ENCODE measurements at places on chromosomes 7 and 10.
A peak's percentile ranks its signal among the peaks of the same experiment; 100 is the strongest.

DNA sequence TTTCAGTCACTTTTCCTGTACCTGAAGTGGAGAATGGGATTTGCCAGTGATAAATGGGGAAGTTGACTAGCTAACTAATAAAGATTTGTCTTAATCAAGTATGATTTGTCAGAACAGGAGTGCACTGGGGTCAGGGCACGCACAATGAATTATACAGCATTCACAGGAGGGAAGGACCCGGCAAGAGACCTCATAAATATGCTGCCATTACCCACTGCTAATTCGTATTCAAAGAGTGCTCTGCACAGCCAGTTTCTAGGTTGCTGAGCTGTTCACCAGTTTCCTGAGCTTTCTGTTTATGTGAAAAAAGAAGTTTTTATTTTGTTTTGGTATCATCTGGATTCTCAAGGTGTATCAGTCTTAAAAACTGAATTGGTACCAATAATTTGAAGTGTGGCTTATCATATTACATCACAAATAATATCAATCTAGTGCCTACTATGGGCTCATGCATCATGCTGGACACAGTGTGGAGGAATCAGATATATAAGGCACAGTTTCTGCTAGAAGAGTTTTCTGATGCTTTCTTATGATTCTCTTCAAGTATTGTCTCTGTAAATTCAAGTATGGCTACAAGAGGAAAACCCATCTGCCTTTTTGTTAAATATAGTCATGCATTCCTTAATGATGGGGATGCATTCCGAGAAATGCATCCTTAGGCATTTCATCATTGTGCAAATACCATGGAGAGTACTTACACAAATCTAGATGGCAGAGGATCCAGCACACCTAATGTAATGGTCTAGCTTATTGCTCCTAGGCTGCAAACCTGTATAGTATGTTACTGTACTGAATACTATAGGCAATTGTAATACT lies 202.2 kb downstream of the VTI1A start:
- DNase-seq: peak; percentile 64

DNA sequence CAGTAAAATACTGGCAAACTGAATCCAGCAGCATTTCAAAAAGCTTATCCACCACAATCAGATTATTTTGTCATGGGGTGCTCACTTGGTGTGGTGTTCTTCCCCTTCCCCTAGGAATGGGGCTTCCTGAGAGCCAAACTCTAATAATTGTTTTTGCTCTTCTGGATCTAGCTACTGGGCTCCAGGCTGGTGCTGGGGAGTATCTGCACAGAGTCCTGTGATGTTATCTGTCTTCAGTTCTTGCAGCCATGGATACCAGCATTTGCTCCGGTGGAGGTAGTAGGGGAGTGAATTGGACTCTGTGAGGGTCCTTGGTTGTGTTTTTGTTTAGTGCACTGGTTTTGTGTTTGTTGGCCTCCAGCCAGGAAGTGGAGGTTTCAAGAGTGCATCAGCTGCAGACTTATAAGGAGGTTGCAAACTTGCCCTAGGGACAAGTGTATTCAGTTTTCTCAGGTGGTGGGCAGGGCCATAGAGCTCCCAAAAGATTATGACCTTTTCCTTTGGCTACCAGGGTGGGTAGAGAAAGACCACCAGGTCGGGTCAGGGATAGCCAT lies 308.5 kb upstream of the MAGI2 start:
- no peak for DNase-seq

DNA sequence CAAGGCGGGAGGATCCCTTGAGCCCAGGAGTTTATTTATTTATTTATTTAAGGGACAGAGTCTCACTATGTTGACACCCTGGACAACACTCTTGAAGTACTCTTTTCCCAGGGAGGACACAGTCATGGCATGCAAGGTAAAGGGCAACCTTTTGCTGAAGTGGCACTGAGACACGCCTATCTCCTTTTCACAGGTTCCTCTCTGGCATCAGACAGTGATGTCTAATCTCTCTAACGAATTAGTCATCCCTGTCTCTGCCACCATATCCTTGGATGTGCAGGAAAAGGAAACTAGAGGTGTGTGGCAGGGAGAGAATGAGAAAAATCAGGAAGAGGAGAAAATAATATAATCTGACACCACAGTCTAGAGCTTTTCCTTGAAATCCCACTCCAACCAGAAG lies 19.5 kb downstream of the CPVL start:
- no peak for DNase-seq

DNA sequence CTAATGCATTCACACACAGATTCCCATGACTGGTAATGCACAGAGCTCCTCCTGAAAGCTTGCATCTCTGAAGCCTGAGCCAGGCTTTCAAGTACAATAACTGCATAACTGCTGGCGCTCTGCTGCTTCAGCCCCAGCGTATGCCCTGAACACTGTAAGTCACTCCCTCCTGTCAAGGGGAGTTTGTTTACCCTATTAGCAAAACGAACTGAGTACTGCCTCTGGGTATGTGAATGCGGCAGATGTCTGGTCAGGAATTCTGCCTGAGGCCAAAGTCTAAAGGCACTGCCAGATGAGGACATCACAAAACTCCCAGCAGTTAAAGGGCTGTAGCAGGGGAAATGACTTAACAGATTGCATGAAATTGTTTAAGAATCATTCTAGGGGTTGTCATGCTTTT lies 97.7 kb downstream of the NRCAM start:
- peak; percentile 91 for DNase-seq

- DNase-seq: no peak
Measured at GRCh38 chr10:125747417-125747816, 27.9 kb downstream of the EDRF1 start.

DNA sequence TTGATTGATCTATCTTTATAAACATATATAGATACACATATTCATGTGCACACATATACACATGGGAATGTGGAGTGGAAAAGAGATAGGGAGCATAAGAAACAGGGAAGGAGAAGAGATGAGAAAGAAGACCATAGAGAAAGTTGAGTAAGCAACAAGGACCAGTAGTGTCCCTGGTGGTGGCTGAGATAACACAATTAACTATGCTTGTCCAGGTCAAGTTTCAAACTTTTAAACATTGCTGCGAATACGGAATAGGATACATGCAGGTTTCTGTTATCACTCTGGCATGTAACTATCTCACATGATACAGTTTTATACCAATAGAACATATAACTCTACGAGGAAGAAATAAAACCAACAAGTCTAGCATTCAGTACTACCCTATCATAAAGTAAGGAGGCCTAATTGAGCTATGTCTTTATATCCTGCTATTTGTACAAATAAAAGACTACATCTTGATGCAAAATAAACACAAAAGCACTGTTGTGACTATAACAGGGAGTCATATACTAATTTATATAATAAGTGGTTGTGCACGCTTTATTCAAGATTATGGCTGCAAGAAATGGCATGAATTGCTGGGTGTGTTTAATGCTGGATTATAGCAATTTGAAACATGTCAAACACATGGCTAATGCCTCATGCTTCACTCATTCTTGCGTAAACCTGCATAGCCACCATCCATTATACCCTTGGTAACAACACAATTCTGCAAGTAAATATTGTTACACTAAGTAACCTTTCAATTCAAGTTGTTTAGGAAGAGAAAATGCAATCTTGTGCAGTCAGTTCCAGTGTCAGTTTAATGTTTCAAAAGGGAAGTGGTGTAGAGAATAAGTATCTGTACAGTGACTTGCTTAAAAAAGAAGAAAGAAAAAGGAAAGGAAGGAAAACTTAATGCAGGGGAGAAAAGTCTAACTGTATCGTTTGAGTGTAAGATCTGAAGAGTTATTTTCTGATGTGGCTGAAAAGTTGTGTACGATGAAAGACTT lies 8.2 kb downstream of the FOXP2 start:
- DNase-seq: peak; percentile 26

DNA sequence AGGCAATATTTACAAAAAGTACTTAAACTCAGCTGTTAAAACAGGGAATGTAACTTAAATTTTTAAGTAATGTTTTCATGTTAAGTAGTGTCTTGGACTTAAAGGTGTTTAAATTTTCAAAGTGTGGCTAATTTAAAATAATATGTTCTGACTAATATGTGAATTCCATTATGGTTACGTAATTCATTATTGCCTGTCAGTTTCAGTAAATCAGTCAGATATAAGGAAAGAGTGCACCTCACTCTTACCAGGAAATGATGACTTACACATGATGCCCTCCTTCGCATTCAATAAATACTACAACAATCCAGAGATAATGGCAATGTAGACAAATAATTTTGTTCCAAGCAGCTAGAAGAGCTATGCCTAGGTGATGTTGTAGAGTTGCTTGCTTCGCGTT lies 69.0 kb upstream of the WNT16 start:
- peak; percentile 34 for DNase-seq

- DNase-seq: no peak
Measured at GRCh38 chr10:117983961-117984360, 62.8 kb downstream of the RAB11FIP2 start.

GRCh38 chr10:60425392-60426110 lies 35.9 kb upstream of the ANK3 start:
- peak; percentile 78 for DNase-seq

Measured in ELR (cell line).